CD4-positive, CD25-positive, alpha-beta regulatory T cell (primary cell): ENCODE measurements at places on chromosomes 11 and 22. TPM values are rescaled to one million over a fixed set of nuclear protein-coding genes. Genes with fewer than 3 reads are reported as not detected.
A peak's percentile ranks its signal among the peaks of the same experiment; 100 is the strongest.

Gene SLC17A6
- not detected for total RNA-seq

DNA sequence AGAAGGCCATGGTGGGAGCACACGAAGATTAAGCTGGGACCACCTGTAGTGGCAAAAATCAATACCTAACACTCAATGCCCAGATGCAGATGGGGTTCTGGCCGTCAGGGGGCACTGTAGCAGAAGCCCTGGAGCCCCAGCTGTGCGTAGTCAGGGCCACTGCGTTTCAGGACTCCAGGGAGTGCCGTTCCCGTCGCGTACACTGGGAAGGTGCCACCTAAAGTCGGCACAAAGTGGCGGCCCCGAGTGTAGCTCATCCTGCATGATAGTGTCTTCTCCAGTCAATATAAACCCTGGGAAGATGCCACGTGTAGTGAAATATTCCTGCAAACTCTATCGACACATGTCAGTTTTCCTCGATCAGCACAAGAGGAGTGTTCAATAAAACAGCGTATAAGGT, 123.8 kb upstream of the NTM start:
- no peak for DNase-seq

- no peak for DNase-seq
Observed at GRCh38 chr11:124718801-124719200, 20.9 kb upstream of the NRGN start.

DNA sequence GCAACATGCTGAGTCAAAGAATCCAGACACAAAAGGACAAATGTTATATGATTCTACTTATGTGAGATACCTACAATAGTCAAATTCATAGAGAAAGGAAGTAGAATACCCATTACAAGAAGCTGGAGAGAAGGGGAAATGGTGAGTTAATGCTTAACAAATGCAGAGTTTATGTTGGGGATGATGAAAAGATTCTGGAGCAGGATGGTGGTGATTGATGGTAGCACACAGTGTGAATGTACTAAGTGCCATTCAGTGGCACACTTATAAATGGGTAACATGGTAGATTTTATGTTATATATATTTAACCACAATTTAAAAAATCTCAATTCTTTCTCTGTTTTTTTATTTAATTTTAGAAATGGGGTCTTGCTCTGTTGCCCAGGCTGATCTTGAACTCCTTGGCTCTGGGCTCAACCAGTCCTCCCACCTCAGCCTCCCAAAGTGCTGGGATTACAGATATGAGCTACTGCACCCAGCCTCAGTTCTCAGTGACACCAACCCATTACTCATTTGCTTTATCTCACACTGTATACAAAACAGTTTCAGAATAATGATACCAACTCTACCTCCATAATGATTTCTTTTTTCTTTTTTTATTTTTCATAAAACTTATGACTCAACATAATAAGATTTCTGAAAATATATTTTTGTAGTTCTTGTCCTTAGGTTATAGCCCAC, 9.6 kb upstream of the RELA start:
- DNase-seq: no peak

- DNase-seq: no peak
Observed at GRCh38 chr22:44661659-44662569, 40.1 kb upstream of the PRR5 start.

DNA sequence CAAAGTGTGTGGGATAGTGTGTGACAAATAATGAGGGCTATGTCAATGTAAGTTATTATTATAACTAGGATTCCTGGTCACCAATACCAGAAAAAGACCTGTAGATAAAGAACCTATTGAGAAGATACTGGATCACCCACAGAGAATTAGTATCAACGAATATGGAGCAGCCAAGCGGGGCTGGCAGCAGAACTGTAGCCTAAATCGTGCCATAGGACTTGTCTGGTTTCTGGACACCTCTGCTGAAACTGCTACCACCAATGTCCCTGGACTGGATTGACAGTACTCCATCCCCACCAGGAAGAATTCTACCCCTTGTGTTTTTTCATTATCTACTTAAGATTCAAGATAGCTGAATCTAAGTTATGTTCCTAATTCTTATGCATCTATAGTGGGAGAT, 30.3 kb upstream of the PAX6 start:
- DNase-seq: no peak

GRCh38 chr11:71470946-71471345, 17.9 kb downstream of the NADSYN1 start:
- no peak for DNase-seq

DNA sequence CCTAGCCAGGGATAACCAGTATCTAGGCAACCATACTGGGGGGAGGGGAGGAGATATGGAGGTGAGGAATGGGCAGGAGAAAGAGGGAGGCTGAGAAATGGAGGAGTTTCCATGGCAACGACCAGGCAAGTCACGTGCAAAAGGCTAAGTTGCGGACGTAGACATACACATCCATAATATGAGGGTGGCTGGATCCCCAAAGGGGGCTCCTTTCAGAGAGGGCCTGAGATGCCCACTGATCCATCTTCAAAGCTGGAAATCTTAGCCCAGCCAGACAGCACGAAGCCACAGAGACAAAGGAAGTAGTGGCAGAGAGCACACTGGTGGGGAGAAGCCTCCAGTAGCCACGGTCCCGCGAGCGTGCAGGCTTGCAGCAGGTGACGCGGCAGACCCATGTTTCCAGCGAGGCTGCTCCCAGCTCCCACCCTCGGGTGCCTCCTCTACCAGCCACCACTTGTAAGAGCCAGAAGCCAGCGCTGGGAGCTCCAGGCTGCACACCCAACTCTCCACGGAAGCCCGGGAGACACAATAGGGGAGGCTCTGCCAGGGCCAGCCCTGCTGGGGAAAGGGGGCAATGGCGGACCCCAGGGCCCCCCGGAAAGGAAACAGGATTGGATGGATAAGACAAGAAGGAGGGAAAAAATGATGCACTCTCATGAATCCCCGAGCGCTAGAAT, 938 bp downstream of the FXYD6 start:
- peak; percentile 26 for DNase-seq

Gene HTR3A
- total RNA-seq: not detected

- DNase-seq: no peak
Observed at GRCh38 chr11:72422414-72422813, 11.9 kb downstream of the CLPB start.
